T-cell (primary cell): ENCODE measurements at places on chromosomes 4 and X. TPM values are rescaled to one million over a fixed set of nuclear protein-coding genes. Genes with fewer than 3 reads are reported as not detected.

Gene ZCCHC18
- 18.4 TPM for total RNA-seq

Gene DGKK
- total RNA-seq, result not detected

Gene ATP6AP2
- 74.1 TPM for total RNA-seq

Gene MFAP3L
- 1.7 TPM for total RNA-seq

Gene ADH7
- total RNA-seq, result not detected

Gene CYLC1
- not detected for total RNA-seq

Gene WAS
- 118 TPM for total RNA-seq

Gene TRIM2
- total RNA-seq, result 4.4 TPM

Gene MMGT1
- 23.5 TPM for total RNA-seq

Gene EREG
- 0.79 TPM for total RNA-seq

Gene NEXMIF
- 0.60 TPM for total RNA-seq

Gene RAB33A
- 14.9 TPM for total RNA-seq

Gene APLN
- not detected for total RNA-seq

Gene SMIM10
- not detected for total RNA-seq

Gene RAB28
- 15.1 TPM for total RNA-seq

Gene TRIML1
- total RNA-seq, result not detected

Gene C4orf50
- 0.38 TPM for total RNA-seq

Gene TLR2
- 2.3 TPM for total RNA-seq

Gene VAMP7
- total RNA-seq, result 19.5 TPM

Gene FAM13A
- total RNA-seq, result 11.3 TPM

Gene ZNF185
- total RNA-seq, result 3.3 TPM

Gene FGA
- not detected for total RNA-seq

Gene EGF
- total RNA-seq, result not detected

Gene FAT4
- total RNA-seq, result 0.02 TPM

Gene ACE2
- total RNA-seq, result not detected

Gene AMELX
- not detected for total RNA-seq

Gene GATA1
- 0.33 TPM for total RNA-seq

Gene SPANXN2
- not detected for total RNA-seq

Gene NOA1
- total RNA-seq, result 22.1 TPM

Gene DHRSX
- total RNA-seq, result 13.2 TPM

Gene NDP
- total RNA-seq, result not detected

Gene BTK
- total RNA-seq, result 3.1 TPM

Gene MAGEB2
- total RNA-seq, result not detected

Gene SETD7
- 10.7 TPM for total RNA-seq

Gene NUDT6
- 3.1 TPM for total RNA-seq

Gene CXCL13
- total RNA-seq, result not detected

Gene VSIG1
- total RNA-seq, result 24.6 TPM

Gene NMU
- 1.4 TPM for total RNA-seq

Gene SLC9A6
- 15.9 TPM for total RNA-seq

Gene TAF7L
- total RNA-seq, result not detected

Gene KIF4A
- 0.35 TPM for total RNA-seq

Gene BEX5
- 5.8 TPM for total RNA-seq

Gene PLP2
- 207 TPM for total RNA-seq

Gene PASD1
- not detected for total RNA-seq

Gene NKX6-1
- not detected for total RNA-seq

Gene TREX2
- 2.4 TPM for total RNA-seq

Gene MID2
- 14.9 TPM for total RNA-seq

Gene BMPR1B
- total RNA-seq, result not detected

Gene RBMXL3
- total RNA-seq, result not detected

Gene FMR1NB
- total RNA-seq, result not detected

Gene NLRP2B
- not detected for total RNA-seq

Gene SLC6A14
- total RNA-seq, result 0.13 TPM

Gene TIMP1
- total RNA-seq, result 28.7 TPM

Gene ART3
- total RNA-seq, result not detected

Gene ESX1
- not detected for total RNA-seq

Gene CDKL2
- 0.43 TPM for total RNA-seq

Gene SH3D19
- 0.56 TPM for total RNA-seq
